GM12891 (cell line): ENCODE measurements at places on chromosomes 5 and 9.
A peak's percentile ranks its signal among the peaks of the same experiment; 100 is the strongest.

- DNase-seq: no peak
Observed at GRCh38 chr5:80754900-80755299, 100.1 kb upstream of the DHFR start.

DNA sequence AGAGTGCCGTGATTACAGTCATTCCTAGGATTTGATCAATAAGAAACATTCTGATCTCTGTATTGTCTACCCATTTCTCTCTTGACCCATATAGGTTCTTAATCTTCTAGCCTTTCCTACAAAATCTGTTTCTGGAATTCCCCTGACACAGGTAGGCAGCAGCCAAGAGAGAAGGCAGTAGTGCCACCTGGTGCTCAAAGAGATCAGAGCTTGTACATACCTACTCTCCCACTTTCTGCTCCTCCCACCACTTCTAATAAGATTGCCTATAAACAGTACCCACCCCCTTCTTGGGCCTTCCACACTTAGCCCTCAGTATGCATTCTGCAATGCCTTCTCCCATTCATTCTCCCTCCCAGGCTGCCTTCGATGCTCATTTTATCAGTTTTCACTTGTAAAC lies 117.4 kb upstream of the RORB start:
- no peak for DNase-seq

DNA sequence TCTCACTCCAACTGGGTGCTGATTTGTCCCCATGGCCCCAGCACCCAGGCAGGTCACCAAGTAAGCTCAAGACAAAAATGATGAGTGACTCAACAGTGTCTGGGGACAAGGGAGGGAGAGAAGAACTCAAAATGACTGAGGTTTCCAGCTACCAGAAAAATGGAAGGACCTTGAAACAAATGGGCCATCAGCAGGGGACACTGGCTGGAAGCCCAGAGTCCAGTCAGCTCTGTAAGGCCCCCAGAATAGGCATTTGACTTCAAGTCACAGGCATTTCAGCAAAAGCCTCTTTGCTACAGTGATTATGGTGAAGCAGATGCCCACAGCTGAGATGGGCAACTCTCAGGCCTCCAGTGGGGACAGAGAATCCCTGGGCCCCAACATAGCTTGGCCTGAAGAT lies 139.0 kb upstream of the GABRP start:
- DNase-seq: no peak

- peak; percentile 58 for DNase-seq
Observed at GRCh38 chr5:140239939-140240700, 62.8 kb downstream of the PFDN1 start.

DNA sequence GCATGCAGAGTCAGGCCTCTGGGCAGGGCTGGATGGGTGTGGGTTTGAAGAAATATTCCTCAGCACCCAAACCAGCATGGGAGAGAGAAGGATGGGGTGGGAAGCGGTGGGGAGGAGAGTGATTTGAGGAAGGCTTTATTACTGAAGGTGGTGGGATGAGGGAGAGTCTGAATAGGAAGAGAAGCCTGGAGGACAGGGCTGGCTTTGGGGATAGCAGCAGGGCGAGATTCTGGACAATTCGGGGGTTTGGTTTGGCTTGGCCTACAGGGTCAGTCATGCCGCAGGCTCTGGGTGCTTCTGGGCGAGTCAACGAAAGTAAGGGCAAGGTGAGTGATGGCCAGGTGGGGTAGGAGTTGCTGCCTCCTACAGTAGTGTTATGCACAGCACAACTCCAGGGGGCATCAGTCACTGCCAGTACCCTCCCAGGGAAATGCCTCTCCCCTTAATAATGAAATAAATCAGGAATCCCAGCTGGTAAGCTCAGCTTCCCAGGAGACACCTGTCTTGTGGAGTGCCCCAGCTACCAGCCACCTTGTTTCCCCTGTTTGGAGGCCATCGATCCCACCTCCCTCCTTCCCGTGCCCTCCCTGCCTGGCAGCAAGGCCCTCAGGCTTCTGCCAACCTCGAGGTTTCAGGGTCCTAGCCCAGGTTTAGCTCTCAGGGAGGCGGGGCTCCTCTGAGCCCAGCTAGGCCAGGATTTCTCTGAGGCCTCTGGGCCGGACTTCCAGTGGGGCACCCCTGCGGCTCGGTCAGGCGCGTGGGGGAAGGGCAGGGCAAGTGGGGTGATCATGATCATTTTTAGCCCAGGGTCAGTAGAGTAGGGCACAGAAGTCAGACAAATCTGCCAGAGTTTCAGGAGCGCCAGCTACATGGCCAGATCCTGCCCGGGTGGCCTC lies 741 bp upstream of the NKX2-5 start:
- DNase-seq: no peak

DNA sequence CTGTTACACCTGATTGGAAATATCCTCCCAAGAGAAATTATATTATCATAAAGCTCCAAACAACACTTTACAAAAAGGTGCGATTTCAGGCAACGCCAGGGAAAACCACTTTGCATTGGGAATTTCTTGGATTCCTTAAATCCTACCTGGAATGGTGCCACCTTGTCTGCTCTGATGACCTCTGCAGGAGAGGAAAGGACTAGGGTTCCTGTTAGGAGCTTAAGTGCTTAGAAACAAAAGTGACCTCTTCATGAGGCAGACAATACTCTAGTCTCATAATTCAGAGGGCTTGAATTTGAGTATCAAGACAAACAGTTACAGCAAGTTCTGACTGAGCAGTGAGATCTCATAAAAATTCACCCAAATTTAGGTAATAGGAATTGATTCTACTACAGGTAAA lies 33.9 kb upstream of the GLIS3 start:
- DNase-seq: no peak

GRCh38 chr9:93391898-93392297 lies 59.6 kb upstream of the FAM120A start:
- DNase-seq: no peak

DNA sequence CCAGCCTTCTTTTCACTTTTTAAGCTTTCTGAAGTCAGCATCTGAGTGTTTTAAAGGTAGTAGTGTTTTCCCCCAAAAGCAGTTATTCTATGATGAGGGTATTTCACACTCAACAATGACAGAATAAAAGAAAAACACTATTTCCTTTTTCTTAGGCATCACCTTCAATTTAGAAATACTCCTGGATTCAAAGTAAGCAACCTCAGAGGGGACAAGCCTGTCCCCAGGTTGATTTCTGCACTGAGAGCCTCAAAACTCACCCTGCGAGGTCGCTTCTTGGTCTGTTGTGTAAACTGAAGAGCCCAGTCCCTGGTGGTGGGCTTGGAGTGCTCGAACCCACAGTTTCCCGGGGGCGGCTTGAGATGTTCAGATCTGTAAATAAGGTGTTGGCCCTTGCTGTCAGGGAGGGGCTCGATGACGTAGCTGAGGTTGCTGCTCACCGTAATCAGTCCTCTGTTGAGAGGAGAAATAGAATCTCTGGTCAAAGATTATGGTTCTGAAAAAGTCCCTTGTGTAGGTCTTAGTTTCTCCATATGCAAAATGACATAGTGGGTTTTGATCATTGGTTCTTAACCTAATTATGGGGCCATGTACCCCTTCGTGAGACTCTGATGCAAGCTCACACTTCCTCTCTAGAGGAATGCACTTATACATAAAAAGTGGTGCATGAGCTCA lies 55.9 kb downstream of the ADAM19 start:
- DNase-seq: peak; percentile 37

DNA sequence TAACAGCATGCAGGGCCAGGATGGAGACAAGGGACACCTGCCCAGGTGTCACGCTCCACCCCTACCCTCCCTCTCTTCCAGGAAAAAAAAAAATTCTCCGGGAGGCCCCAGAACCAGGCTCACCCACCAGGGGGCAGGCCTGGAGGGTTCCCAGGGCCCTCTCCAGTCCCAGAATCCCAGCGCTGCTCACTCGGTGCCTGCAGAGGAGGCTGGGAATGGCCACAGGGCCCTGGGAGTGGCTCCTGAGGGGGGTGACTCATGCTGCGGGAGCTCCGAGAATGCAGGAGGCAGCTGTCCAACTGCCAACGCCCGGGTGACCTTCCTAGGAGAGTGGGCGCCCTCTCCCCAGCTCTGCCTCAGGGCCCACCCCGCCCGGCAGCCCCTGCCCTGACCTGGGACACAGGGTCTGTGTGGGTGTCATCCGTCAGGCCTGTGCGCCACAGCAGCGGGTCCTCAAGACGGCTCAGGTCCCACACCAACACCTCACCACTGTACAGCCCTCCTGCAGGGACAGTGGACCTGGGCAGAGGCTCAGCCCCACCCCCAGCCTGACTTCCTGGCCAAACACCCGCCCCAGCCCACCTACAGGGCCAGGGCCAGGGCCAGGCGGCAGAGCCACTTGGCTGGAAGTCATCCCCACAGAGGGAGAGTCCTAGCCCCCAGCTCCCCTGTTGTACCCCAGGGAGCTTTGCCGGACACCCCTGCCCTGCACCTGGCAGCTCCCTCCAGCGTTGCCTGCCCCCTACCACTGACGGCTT lies 21.2 kb downstream of the DYNC2I2 start:
- DNase-seq: no peak

DNA sequence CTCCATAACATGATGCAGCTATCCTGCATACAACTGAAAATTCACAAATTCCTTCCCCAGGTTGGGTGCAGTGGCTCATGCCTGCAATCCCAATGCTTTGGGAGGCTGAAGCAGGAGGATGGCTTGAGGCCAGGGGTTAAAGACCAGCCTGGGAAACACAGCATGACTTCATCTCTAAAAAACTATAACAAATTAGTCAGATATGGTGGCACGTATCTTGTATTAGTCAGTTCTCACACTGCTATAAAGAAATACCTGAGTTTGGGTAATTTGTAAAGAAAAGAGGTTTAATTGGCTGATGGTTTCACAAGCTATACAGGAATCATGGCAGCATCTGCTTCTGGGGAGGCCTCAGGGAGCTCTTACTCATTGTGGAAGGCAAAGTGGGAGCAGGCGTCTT lies 56.4 kb upstream of the DAPK1 start:
- no peak for DNase-seq

GRCh38 chr5:54845567-54845941 lies 139.8 kb downstream of the ESM1 start:
- no peak for DNase-seq

- no peak for DNase-seq
Observed at GRCh38 chr9:24881361-24881760, 335.7 kb upstream of the IZUMO3 start.

DNA sequence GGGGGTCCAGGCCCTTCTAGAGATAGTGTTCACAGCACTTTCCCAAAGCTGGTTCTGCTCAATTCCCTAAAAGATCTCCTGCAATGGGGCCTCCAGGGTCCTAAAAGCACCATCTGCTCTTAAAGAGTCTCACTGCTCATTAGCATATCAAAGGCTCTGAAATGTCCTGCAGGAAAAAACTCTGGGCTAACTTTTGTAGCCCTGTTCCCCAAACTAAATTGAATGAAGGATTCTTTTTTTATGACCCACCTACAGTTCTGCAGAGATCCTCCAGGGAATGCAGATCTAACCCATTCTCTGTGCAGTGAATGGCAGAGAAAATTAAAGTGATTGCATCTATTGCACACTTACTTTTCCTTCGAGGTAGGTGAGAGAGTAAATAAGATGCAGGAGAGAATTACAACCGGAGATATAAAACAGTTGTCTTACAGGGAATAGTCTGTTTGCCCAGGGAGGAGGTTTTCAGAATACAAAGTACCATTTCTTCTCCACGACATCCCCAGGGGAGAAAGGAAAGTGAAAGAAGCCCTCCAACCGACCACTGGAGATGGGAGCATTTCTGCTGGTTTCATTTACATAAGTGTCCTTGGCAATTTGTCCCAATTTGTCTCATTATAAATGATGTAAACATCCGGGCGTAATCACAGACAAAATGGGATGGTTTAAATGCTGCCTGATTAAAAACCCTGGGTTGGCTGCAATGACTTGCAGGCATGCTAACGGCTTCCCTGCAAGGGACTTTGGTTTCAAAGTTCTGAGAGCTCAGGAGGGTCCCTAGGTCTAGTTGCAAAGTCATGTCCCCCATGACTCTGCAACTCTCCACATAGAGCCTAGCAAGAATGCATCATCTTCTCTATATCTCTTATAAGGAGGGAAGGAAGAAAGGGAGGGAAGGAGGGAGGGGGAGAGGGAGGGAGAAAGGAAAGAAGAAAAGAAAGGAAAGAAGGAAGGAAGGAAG lies 114.0 kb downstream of the KCNIP1 start:
- DNase-seq: no peak

GRCh38 chr5:133367071-133367786 lies 245.1 kb downstream of the FSTL4 start:
- no peak for DNase-seq

DNA sequence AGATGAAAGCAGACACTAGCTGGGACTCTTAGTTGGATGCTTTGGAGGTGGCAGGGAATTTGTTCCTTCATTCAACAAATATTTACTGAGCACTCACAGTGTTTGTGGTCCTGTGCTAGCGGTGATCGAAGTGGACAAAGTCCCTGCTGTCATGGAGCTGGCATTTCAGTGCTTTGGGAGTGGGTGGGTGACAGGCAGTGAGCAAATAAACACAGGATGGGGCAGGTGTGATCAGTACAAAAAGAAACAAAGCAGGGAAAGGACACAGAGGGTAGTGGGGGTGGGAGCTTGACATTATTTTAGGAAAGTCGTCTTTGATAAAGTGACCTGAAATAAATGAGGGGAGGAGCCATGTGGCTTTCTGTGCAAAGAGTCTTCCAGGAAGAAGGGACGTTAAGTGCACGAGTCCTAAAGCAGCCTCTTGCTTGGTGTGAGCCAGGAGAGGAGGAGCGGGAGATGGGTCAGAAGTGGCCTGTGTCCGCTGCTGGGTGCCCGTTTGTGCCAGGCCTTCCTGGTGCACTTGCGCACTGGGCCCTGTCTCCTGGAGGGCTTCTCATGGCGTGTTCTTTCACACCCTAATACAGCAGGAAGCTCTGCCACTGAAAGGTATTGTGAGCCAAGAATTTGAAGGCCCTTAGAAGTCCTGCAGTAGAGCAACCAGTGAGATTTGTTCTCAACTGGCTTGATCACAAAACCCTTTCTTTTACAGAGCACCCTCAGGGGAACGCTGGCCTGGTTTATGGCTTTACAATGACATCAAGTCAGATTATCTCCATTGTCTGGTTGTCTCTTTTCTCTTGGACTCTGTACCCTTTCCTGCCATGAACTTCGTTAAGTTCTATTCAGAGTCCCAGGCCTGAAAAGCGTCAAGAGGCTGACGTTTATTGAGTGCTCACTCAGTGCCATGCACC lies 14.8 kb downstream of the NDST1 start:
- no peak for DNase-seq

- DNase-seq: peak; percentile 62
Observed at GRCh38 chr9:126722922-126723806, 81.7 kb upstream of the ZBTB43 start.

- DNase-seq: no peak
Observed at GRCh38 chr5:105230516-105231157, 1668.0 kb upstream of the NUDT12 start.

DNA sequence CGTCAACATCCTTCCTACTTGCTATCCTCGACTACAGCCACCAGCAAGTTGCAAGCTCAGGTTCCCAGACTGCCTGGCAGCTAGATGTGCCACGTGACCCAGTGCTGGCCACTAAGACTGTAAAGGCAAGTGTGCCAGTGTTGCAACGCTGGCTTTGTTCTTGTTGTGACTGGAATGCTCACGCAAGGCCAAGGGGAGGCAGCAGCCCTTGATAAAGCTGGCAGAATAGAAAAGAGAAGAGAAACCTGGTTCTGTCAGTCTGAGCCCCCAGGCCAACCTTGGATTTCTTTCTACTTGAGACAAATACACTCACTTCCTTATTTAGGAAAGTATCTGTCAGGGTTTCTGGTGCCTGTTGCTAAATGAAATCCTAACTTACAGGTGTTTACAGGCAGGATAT lies 113.0 kb downstream of the KLHL3 start:
- no peak for DNase-seq

GRCh38 chr5:154236536-154237375 lies 46.2 kb downstream of the GALNT10 start:
- no peak for DNase-seq
